T follicular helper cell (primary cell): ENCODE measurements at places on chromosomes 12 and 14.

DNA sequence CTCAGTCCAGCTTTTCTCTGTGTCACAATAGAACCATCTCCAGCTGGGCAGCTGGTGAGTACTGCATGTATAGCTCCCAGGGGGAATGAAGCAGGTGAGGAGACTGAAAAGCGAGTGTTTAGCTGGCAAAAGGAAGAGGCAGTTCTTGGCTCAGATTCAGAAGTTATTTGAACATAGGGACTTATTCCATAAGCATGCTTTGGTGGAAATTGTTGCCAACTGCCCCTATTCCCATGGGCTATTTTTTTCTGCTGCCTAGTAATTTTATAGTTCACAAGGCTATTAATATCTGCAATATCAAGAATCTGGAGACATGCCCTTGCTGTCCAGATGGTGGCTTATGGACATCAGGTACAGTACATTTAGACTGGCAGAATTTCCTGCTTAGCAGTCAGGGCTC is 1112.7 kb downstream of the LRFN5 start:
- DNase-seq = no peak

DNA sequence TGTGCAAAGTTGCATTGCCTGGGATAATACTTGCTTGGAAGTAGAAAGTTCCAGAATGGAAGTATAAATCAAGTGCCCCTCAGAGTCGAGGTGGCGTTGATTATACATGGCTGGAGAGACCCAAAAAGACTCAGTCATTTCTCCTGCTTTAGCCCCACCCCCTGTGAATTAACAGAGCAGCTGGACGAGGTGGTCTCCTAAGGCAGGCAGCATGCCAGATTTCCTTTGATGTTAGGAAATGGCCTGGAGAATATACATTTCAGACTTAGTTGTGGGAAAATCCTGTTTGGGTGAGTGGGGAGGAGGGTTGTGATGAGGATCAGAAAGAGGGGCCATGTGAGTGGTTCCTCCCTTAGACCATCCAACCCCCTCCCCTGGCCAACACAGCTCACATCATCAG is 406.1 kb upstream of the TMPO start:
- no peak for DNase-seq

GRCh38 chr14:36996133-36996856 is 176.1 kb downstream of the SLC25A21 start:
- DNase-seq = no peak

GRCh38 chr12:102302553-102302952 is 104.9 kb upstream of the PMCH start:
- DNase-seq = no peak

DNA sequence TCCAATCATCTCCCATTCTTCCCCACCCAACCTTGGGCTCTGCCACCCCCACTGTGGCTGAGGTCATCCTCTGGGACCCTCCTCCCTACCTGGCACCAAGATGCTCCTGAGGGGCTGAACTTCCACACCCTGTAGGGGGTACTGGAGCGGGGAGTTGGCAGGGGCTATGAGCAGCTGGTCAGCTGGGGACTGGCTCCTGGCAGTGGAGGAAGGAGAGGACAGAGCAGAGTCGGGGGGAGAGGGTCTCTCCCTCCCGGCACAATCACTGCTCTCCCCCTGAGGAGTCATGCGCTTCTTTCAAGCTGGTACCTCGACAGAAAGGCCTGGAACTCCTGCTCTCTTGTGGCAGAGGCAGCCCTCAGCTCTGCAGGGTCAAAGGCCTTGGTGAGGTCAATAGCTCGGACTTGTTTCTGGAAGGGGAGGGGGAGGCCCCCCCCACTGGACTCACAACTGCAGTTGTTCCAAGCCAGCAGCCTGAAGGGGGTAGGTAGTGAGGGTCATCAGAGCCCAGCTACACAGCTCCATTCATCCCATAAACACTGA is 2.0 kb downstream of the B4GALNT1 start:
- DNase-seq = no peak

DNA sequence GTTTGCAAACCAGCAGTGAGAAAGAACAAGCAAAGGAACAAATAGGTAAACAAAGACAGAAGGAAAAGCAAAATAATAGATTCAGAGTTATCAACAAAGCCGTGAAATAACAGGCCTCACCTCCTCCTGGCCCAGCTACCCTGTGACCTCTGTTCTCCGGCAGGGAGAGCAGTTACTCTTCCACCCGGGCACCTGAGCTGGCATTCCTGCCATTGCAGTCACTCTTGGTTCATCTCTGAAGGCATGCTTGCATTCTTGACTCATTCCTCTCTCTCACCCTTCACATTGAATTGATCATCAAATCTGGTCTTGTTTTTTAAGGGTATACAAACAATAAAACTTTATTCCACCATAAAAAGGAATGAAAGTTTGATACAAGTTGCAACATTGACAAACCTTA is 95.1 kb downstream of the TTC8 start:
- DNase-seq = no peak

DNA sequence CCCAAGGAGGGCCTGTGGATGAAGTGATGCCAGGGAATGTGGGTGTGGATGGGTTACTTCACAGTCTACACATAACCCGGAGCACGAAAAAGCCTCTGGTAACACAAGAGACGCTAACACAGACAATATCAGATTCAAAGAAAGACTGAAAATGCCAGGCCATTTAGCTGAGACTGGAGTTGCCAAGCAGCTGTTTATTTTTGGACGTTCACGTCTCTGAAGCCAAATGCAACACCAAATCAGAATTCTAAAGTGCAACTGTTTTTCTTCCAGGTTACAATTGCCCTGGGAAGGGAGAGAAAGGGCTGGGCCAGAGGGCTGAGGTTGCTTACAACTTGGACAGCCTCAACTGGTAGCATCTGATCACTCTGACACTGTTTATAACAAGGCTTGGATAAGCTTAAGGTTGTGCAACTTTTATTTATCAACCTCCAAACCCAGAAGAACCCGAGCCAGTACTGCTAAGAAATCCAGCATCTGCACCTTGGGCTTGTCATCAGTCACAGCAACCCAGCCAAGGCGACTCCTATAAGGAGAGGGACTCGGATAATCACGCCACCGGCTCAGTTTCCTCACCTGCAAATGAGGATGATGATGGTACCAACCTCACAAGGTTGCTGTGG is 24.8 kb downstream of the NUAK1 start:
- no peak for DNase-seq

GRCh38 chr12:106739815-106740530 is 34.5 kb upstream of the RIC8B start:
- DNase-seq = no peak

- no peak for DNase-seq
Measured at GRCh38 chr12:129659961-129660622, 243.7 kb downstream of the TMEM132D start.

DNA sequence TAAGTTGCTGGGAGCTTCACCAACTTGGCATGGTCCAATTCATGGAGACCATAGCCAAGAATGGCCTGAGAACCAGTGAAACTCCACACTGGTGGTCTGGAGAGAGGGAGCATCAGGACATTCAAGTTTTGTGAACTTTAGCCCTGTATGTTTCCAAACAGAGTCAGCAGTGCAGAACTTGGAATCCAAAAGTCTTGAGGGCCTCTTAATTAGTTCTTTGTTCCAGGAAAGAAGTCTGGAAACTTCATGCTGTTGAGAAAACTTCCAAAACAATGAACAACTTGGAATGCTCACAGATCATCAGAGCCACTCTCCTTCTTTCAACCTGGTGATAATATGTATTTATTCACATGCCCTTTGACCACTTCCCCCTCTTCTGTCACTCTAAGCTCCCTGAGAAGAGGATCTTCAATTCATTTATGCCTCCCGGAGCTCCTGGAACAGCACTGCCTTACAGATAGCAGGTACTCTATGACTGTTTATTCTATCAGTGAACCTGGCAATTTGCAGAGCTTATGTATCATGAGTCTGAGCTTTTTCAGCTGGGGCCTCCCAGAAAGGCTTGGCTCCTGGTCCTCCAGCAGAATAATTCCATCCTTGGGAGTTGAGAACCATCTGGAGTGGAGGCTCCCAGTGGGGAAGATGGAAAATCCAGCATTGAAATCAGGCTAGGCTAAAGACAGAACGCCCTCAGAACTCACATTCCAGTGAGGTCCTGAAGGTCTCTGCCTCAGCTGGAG is 191.4 kb downstream of the KTN1 start:
- no peak for DNase-seq

GRCh38 chr12:4001031-4001430 is 127.8 kb upstream of the PARP11 start:
- no peak for DNase-seq

GRCh38 chr14:99143126-99143525 is 128.9 kb downstream of the BCL11B start:
- DNase-seq = no peak

DNA sequence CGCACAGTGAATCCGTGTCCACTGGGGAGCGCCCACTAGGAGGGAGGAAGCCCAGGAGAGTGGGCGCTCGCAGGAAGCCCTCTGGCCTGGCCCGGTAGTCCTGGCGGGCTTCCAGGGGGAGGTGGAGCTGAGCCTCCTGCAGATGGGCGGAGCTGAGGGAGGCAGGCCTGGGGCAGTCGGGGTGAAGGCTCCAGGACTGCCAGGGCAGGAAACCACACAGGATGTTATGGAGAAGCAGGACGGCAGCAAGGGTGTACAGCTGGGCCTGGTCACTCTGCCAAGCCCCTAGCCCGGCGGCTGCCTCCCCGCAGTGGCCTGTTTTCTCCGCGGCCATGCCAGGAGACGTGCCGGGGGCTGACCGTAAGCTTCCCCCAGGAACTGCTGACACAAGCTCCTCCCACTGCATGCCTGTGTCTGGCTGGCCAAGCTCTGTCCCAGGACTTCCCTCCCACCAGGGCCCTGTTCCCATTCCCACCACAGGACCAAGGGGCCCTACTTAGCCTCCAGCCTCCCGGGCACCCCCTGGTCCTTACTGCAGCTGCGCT is 143.4 kb upstream of the C14orf180 start:
- DNase-seq = no peak

DNA sequence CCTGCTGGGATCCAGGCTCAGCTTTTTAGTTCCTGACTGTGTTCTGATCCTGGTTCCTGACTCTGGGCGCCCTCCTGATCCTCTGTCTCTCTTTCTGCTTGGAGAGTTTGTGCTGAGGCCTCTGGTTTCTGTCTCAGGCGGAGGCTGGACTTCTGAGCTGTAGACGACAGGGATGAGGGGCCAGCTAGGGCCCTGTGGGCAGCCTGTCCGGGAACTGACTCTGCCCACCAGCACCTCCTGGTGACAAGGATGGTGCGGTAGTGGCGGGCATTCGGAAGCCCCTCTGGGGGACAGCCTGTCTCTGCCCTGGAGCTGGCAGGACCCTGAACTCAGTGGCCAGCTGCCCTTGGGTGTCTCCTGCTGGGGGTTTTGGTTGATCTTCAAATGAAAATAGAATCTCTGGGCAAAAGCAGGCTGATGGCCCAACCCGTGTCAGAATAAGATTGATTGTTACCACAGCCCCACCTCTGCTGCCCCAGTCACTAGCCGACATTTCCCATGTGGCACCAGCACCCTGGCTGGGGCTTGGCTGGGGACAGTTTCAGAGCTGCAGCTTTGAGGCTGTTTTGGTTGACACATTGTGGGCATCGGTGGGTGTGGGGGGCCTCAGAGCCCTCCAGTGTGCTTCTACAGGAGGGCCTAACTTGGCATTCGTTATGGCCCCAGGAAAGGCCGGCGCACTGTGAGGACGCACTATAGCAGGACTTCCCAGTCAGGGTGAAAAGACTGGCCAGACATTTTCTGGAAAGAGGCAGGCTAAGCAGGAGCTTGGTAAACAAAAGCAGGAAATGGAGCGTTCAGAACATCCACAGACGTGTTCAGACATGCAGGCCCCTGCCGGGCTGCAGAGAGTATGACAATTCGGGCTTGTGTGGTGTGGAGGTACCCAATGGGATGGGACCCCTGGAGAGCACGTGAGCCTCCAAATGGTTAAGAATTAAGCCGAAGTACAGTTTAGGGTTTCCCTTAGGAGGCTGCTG is 16.2 kb downstream of the KRT80 start:
- no peak for DNase-seq

DNA sequence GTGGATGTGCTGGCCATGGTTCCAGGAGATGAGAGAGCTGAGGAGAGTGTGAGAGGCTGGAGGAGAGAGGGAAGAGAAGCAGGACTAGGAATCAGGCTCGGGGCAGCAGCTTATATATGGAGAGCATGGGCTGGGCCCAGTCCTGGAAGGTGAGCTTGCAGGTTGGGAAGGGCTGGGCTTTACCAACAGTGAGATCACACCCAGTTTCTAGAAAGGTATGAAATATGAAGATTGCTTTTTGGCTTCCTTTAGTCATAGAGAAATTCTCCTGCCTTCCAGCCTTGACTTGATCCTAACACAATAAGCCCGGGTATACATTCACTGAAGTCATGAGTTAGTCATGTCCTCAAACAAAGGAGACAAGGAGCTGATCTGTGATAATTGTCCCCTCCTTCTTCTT is at the start of gene KRT6A:
TSS of gene KRT6A (minus strand) at position 86 of the 400 bp plus-strand sequence. CDS start at position 17, 69 bp downstream.
- DNase-seq = no peak
